ENCODE measurements at places on chromosomes 13 and 19. TPM values are rescaled to one million over a fixed set of nuclear protein-coding genes. Genes with fewer than 3 reads are reported as not detected.

Gene PLIN5
- polyA plus RNA-seq, result 1.4 TPM

DNA sequence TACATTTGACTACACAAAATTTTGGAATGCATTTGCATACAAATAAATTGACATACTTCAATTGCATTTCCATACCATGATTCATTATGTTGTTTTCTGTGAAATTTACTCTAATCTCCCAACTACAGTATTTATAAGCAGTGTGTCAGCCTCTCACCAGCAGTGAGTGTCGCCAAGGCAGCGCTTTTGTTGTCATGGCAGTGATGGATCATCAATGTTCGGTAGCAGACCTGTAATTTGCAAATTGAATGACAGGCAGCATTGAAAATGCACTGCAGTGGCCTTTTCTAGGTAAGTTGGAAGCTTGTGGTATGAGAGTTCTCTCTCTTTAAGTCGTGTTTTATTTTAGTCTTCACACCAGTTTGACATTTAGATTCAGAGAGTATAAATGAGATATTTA is 534.1 kb downstream of the PCDH17 start:
- DNase-seq, result no peak

DNA sequence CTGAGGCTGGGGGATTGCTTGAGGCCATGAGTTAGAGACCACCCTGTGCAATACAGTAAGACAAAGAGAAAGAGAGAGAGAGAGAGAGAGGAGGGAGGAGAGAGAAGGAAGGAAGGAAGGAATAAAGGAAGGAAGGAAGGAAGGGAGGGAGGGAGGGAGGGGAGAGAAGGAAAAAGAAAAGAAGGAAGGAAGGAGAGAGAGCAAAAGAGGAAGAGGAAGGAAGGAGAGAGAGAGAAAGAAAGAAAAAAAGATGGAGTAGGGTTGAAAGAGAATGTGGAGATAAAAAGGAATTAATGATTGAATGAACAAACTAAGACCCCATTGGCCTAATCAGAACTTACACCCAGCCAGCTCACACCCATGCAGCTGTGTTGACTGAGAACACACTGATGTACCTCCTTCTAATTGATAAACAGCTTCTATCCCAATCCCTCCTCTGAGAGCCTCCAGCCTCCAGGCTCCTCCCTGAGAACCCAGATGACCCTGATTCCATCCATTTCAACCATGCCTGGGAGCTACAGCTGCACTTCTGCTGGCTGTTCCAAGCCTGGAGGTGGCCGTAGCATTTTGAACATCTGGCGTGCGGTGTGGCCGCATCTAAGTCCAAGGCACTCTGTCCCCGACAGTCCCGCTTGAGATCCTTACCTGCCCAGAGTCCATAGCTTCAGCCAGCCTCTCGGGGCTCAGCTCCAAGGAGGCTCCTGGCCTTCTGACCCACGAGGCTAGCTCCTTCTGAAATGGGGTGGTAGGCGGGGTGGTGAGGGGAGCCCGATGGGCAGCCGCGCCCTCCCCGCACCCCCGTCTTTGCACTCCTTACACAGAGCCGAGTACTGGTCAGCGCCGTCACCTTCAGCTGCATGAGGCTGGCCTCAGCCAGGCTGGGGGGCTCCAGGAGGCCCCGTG is 1.1 kb downstream of the PRODH2 start:
- DNase-seq, result no peak

- no peak for DNase-seq
These were observed 723.7 kb upstream of the SLITRK1 start for GRCh38 chr13:84605927-84606326.

Gene EDNRB
- polyA plus RNA-seq, result 7.2 TPM

Gene PDX1
- polyA plus RNA-seq, result 47.6 TPM

- no peak for DNase-seq
These were observed 6.7 kb downstream of the TMTC4 start for GRCh38 chr13:100667894-100668293.

Gene WTIP
- polyA plus RNA-seq, result 3.8 TPM

DNA sequence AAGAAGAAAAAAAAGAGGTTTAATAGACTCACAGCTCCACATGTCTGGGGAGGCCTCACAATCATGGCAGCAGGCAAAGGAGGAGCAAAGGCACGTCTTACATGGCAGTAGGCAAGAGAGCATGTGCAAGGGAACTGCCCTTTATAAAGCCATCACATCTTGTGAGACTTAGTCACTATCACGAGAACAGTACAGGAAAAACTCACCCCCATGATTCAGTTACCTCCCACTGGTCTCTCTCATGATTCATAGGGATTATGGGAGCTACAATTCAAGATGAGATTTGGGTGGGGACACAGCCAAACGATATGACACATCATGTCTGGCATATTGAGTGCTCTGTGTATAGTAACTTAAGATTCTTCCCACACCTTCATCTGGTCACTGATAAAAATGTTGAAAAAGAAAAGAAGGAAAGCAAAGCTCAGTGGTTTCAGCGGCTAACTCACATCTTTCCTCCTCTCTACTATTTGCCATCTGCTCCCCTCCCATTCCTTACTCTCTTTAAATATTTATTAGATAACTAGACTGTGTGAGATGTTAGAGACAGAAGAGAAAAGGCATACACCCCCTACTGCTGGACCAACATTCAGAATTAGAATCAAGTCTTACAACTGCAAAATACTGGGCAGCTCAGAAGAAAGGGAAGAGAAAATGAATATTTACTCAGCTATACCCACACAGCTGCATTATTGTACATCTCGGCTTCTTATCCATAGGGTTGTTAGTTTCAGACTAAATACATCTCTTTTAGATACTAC is 60.1 kb upstream of the AKAP11 start:
- DNase-seq, result no peak

GRCh38 chr19:33819880-33820781 is 23.5 kb downstream of the KCTD15 start:
- peak; percentile 58 for DNase-seq

DNA sequence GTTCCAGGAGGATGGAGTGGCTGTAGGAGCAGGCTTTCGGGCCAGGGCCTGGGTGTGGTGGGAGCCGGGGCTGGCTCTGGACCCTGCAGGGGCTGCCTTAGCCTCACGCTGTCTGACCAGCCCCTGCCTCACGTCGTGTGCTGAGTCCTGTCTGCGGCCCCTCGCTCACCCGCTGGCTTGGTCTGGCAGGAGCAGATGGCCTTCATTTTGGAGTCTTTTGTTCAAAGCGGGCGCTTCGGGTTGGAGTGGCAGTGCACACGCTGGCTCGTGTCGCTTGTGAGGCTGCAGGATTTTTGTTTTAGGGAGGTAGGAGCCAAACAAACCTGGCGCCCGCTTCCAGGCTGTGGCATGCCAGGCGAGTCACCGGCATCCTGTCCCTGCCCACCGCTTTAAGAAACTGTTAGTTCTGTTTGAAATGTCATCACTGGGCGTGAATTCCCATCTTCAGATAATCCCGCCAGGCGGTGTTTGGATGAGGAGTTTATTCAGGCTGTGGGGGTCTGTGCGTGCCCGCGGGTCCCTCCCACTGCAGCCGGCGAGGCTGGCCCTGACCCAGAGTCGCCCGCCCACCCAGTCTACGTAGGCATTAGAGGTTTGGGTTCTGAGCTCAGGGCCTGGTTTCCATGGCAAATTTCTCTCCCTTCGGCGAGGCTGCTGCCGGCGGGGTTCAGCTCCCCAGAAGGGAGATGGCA is 89.8 kb downstream of the KDM4B start:
- DNase-seq, result no peak

- no peak for DNase-seq
These were observed 18.4 kb downstream of the SBNO2 start for GRCh38 chr19:1155352-1156304.

DNA sequence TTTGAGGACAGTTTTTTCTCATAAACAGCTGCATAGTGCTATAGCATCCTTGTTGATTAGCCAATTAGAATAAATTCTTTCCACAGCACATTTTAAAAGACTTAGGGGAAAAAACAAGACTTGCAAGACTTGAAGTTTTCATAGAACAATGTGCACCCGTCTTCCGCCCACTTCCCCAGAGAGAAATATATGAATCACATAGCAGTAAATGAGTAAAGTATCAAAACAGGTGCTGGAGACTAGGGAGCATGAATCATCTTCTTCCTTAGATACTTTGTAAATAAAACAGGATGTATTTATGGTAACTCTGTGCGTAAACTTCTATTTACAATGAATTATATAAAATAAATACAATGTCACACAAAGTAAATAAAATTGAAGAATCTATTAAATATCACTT is 75.1 kb downstream of the COL4A2 start:
- no peak for DNase-seq

DNA sequence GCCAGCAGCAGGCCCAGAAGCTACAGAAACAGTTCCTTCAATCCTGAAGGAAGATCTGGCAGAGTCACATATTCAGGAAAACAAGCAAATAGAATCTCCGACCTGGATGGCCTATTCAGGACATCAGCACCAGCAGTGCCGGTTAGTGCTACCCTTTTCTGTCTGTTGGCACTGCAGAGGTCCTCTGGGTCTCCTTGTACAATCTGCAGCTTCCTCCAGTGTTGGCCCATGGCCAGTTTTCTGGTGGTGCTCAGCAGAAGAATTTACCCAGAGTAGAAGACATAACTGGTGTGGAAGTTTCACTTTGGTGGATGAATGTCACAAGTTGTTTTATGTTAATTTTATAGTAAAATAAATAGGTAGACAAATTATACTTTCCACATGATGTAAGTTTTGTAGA is 498.1 kb downstream of the COG6 start:
- DNase-seq, result peak; percentile 16

- DNase-seq, result no peak
These were observed 9.5 kb downstream of the RASL11A start for GRCh38 chr13:27280009-27280656.

Gene CAPS
- 13.2 TPM for polyA plus RNA-seq

DNA sequence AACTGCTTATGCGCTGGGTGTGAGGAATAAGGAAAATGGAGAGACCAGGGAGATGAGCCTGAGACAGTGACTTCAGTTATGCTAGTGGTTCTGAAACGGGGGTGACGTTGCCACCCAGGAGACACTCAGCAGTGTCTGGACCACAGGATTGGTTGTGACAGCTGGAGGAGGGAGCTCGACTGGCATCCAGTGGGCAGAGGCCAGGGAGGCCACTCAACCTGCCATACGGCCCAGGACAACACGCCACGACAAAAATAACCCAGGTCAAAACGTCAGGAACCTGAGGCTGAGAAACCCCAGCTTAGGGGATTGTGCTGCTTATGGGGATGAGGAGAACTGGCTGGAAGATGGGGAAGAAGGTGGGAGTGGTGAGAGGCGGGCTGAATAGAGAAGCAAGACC is 10.4 kb downstream of the ZSCAN5A start:
- no peak for DNase-seq

DNA sequence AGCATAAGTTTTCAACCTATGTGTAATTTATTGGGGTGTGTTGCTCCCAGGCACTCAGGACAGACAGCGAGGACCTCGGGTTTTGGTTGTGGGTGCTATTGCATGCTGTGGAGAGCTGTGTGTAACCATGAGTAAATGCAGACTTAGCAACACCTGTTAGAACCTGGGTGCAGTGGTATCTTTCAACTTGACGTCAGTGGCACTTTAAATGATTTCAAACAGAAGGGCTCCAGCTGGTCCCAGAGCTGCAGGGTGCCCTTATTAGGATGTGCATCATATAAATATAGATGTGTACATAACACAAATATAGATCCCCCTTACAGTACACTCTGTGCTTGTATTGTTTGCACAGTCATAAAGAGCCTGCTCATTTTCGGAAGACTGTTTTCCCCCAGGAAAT is 228.3 kb upstream of the IRS2 start:
- no peak for DNase-seq

Gene CYP4F3
- 15.2 TPM for polyA plus RNA-seq

DNA sequence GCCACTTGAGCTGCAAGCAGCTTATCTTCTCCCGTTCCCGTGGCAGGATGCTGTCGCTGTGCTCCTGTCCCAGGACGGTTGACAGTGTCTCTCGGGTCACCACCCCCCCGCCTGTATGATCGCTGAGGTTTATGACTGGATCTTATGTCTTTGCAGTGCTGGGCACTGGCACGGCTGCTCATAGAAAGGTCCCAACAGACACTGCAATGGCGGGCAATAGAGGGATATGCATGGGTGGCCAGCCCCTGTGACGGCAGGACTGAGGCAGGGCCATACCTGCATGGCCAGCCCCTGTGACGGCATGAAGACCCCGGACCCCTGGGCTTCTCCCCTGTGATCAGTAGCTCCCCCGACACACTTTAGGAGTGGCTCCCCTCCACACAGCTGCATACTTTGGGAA is 307.2 kb downstream of the TEX29 start:
- DNase-seq, result no peak

- peak; percentile 83 for DNase-seq
These were observed 33.3 kb upstream of the MICU2 start for GRCh38 chr13:21637296-21637695.

- no peak for DNase-seq
These were observed 115.3 kb downstream of the STOML3 start for GRCh38 chr13:38875186-38875875.

All from small intestine (tissue), 16 donors.